Activated T-helper 17 cell treated with anti-CD3 and anti-CD28 coated beads, Interleukin-2, amount 50 U/mL, for 72 hours (primary cell): ENCODE measurements at places on chromosomes 11 and 22.

- no peak for ATAC-seq
Measured at GRCh38 chr11:131522851-131523250, 152.4 kb downstream of the NTM start.

GRCh38 chr11:67266449-67267187 lies at the start of gene GRK2:
GRK2 (plus strand) TSS chr11:67266473; CDS start chr11:67266700, 227 bp downstream.
- ATAC-seq: peak; percentile 15

GRCh38 chr11:69985641-69986439 lies 92.3 kb upstream of the ANO1 start:
- ATAC-seq: no peak

DNA sequence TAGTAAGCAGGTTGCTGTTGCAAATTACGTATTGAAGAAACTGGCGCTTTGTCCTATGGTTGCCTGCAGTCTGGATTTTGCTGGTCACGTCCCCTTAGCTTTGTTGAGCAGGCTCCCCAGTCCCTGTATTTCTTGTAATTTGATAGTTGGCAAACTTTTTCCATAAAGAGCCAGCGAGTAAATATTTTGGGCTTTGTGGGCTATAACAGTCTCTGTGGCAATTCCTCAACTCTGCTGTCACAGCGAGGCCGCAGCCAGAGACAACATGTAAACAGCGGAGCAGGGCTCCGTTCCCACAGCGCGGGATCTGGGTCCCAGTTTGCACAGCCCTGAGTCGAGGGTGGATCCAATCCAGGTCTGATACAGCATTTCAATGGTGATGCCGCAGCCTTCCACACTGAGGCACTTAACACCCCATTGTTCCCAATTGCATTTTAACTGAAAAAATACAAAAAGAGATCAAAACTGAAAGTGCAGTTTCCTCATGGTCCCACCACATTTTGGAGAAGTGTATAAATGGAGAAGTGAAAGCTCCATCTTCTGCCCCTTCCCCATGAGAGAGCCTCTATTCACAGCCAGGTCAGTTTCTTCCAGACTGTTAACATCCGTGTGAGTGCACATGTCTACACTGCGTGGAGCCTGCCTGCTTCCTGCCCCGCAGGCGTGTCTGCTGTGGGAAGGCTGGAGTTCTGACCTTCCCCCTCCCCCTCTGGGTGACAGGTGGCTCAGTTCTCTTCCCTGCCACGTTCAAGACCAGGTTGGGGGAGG lies 89.1 kb downstream of the RPS6KA4 start:
- ATAC-seq: no peak

DNA sequence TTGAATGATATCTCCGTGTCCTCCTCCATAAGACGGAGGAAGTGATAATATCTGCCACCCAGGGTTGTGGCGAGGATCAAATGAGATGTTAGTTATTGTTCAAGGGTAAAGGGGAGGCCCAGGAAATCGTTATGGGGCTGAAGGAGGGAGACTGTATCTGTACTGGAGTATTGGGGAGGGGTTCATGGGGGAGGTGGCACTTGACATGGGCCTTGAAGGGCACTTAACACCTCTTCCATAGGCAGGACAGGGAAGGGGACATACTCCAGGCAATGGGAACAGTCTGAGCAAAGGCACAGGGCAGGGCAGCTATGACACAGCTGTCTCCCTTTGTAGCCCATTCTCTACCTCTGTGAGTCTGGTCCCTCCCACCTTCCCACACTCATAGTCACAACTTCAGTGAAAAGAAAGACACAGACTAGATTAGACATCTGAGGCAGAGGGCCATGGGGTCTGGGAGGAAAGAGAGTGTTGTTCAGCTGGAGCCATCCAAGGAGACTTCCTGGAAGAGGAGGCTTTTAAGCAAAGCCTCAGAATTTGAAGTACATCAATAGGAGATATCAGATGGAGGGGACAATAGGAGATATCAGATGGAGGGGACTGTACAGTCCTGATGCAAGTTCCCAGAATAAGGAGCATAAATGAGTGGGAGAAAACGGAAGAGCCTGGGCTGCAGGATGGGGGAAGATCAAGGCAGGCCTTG lies 15.8 kb upstream of the DGKZ start:
- peak; percentile 80 for ATAC-seq

GRCh38 chr11:9750551-9750950 lies 86.7 kb downstream of the SWAP70 start:
- no peak for ATAC-seq

- ATAC-seq: no peak
Measured at GRCh38 chr11:74354036-74354435, 42.6 kb upstream of the P4HA3 start.

DNA sequence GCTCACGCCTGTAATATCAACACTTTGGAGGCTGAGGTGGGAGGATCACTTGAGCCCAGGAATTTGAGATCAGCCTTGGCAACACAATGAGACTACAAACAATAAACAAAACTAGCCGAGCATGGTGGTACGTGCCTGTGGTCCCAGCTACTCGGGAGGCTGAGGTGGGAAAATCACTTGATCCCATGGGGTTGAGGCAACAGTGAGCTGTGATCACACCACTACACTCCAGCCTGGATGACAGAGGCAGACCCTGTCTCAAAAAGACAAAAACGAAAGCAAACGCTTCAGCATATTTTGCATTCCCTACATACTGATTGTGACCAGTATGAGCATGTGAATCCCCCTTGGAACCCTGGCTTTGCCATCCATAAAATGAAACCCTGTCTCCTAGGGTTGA lies 33.9 kb upstream of the MN1 start:
- no peak for ATAC-seq

GRCh38 chr11:70886256-70886655 lies 366.1 kb downstream of the SHANK2 start:
- ATAC-seq: no peak

- no peak for ATAC-seq
Measured at GRCh38 chr11:65208785-65209710, 27.3 kb downstream of the CAPN1 start.

GRCh38 chr11:64967375-64967774 lies 4.5 kb downstream of the MAJIN start:
- ATAC-seq: peak; percentile 52

DNA sequence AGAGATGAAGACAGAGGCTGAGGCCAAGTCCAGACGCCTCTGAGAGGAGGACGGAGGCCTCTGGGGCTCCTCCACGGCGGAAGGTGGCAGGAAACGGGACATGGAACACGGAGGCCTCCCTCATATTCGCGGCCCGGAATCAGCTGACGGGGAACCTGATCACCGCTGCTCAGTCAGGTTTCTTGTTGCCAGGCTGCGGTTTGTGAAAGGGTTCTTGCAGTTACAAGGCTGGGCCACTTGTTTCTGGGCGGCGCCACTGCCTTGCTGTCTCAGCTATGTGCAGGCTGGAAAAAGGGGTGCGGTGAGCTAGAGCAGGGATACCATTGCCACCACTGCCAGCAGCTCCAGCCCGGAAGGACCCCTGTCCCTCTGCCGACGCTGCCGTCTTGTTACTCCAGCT lies 10.0 kb upstream of the MMP1 start:
- ATAC-seq: no peak

DNA sequence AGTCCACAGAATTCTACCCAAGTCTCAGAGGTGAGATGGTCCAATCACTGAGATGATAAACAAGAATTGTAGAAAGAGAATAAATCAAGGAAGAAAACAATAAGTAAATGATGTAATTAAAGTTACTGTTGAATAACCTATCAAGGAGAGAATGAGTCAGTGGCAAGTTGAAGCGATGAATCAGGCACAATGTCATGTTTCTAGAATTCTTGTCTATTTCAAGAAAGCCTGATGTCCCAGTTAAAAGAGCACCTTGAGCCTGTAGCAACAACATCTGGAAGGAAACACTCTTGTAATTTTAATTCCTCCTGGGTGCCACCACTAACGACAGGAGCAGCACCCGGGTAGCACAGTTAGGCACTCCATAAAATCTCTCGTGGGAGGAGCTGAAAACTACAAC lies 67.9 kb upstream of the SLC35C1 start:
- peak; percentile 72 for ATAC-seq
